Urinary bladder (tissue), 4 donors: ENCODE measurements at places on chromosomes 6 and 20.

DNA sequence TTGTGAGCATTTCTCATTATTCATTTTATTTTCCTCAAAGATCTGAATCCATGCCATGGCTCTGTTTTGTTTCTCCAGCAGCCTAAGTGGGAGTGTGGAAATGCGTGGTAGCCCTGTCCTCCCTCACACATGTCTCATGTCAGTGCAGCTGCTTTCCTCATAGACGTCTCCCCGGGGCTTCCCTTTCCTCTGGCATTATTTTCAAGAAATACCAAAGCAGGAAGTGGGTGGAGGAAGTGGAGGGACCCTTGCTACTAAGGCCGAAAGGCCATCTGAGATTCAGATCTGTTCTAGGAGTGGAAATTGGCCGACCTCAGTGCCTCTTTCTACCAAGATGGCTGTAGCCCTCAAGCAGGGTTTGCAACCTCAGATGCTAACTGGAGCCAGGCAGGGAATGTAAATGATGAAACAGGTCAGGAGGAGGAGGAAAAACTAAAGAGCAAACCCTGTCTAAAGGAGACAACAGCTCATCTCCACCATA is 420.9 kb upstream of the PLCB4 start:
- DNase-seq = no peak

DNA sequence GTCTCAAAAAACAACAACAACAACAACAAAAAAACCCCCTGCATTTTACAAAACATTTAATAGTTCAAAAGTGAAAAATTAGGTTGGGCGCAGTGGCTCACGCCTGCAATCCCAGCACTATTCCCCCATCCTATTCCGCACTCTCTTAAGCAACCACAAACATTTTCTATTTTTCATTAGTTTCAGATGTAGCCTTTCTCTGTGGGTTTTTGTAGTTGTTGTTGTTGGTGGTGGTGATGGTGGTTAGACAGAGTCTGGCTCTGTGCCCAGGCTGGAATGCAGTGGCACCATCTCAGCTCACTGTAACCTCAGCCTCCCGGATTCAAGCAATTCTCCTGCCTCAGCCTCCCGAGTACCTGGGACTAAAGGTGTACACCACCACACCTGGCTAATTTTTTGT is 6.4 kb upstream of the GMNN start:
- no peak for DNase-seq

DNA sequence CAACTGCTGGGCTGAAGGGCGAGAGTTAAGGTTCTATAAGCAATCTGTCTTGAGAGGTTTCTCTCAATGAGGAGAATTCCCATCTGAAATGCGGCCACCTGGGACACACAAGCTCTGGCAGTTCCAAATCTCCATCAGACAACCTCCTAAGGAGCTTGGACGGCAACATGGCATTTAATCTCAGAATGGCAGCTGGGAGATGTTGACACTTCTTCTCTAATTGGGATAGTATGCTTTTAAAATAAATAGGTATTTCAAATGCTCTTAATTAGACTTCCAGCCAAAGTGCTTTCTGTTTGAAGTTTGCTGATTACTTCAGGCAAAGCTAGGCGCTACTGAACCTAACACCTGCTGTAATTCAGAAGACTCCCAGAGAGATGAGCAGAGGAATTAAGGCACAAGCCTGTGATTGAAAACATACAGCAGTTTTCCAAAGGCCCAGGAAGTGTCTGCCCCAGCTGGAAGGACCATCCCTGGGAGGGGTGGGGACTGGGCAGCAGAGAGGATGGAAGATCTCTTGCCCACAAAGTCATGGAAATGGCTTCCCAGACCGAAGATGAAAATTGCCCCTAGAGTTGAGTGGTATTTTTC is 59.1 kb upstream of the KCNK16 start:
- DNase-seq = no peak

DNA sequence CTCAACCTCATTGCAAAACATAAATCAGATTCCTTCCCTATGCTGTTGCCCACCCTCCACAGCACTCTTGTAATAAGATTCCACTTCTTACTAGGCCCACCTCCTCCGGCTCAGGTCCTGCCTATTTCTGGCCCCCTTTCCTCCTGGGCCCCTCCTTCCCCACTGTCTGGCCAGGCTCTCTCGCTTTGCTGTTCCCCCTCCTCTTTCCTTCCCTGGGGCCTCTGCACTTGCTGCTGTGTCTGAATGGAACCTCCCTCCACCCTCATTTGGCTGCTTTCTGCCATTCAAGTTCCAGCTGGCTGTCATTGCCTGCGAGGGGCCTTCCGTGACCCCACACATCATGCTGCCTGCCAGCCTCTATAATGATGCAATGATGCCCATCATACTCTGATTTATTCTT is 38.9 kb downstream of the ARHGAP40 start:
- DNase-seq = no peak
